ENCODE measurements at places on chromosomes 11 and 22.

- DNase-seq: no peak
Measured at GRCh38 chr11:17612221-17613188, 65.4 kb downstream of the OTOG start.

DNA sequence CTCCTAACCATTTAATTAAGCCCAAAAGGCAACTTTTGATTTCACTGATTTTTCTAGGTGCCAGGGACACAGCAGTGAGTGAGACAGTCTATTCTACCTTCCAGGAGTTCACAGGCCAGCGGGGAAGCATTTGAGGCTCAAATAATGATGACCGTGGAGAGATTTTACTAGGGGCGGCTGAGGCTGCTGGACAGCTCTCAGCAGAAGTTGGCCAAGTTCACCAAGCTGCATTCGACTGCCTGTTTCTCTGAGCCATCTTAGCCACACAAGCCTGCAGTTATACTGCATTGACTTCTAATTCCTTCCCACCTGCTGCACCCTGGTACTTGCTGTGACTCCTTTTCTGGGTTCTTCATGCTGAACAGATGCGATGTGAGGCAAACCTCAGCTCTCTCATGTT, 168.9 kb upstream of the TBCEL start:
- DNase-seq: no peak

DNA sequence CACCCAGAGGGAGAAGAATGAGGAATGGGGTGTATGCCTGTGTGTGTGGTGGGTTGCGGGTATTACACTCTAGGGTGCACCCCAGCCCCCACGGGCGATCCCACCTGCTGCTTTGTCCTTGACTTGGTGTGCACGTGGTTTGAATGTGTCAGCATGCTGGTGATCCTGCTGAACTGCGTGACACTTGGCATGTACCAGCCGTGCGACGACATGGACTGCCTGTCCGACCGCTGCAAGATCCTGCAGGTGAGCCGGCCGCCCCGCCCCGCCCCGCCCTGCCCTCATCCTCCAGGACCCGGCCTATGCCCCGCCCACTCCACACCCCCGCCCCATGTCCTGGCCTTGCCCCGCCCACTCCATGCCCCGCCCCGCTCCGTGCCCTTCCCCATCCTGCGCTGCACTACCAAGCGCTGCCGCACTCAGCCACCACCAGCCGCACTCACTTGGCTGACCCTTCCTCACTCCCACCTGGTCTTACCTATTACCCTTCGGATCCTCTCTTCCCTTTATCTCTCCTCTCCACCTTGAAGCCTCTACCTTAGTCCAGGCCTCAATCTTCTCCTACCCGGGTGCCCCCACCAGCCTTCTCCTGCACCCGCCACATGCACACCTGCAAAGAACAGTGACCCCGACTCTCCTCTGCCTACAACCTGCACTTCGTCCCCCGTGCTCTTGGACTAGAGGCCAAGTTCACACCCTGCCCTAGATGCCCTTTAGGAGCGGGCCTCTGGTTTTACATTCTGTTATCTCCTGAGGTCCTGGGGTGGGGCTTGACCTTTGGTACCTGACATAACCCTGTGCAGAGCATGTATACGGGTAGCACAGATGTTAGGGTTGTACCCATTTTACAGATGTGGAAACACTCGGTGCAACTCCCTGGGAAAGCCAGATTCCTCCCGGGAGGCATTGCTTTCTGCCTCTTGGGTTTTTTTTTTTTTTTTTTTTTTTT, 27.7 kb downstream of the CACNA1I start:
- DNase-seq: no peak

- DNase-seq: peak; percentile 77
Measured at GRCh38 chr11:12079726-12080556, 30.4 kb upstream of the MICAL2 start.

DNA sequence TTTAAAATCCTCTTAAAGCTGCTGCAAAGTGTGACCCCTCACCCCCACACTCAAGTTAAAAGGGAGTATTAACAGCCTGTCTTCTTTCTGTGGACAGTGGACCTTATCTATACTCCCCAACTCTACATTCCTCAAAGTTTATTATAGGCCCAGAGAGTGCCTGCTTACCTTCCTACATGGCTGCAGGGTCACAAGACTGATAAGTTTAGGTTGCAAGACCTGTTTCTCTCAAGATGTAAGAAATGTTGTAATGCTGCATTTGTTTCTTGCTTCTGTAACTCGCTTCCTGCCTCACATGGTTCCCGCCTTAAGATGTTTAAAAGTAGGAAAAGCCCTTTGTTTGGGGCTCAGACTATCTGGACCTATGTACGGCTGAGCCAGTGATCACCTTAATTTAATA, 10.1 kb upstream of the NXPE1 start:
- DNase-seq: no peak

GRCh38 chr22:31585161-31585859, 76.7 kb downstream of the PISD start:
- DNase-seq: peak; percentile 13

GRCh38 chr11:61332281-61332796, 566 bp downstream of the DDB1 start:
- DNase-seq: no peak

DNA sequence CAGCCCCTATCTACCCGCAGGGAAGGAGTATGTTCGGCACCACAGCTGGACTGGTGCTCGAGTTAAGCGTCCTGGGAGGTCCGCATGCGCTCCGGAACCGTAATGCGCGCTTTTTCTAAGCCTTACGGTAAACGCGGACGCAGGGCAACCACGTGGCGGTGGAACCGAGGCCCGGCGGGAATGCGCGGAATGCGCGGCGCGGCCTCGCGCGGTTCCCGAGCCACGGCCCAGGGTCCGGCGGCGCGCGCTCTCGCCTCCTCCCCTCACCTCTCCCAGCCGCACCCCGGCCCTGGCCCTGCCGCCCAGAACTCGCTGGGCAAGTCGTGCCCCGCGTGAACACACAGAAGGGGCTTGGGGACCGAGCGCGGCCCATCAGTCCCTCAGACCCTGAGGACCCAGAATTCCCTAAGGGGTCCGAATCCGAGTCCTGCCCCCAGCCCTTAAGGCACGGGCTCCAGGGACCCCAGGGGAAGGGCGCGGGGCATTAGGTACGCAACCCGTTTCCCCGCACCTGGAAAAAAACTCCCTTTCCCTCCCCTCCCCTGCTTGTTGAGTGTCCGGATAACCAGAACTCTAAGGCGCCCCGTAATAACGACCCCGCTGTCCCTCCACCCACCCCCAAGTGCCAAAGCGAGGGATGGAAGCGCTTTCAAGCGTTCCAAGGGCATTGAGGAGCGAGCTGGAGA, 4.3 kb upstream of the CCND1 start:
- DNase-seq: no peak

GRCh38 chr11:125364121-125364826, 131.8 kb downstream of the FEZ1 start:
- no peak for DNase-seq

DNA sequence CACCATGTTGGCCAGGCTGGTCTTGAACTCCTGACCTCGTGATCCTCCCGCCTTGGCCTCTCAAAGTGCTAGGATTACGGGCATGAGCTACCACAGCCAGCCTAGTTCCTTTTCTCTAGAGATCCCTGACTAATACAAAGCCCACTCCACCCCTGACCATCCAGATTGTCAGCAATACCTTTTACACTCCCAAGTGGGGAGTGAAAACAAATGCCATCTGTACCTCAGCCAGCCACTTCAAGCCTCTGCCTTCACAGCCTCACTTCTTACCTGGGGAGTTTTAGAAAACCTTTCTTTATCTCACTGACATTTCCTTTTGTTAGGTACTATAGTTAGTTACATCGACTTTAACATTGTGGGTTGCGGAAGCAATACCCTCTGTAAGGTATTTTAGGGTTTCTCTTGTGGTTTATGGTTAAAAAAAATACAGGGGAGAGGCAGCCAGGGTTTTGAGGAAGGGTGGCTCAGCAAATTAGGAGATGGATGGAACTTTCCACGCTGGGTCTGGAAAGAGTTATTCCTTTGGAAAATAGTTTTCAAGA, 8.9 kb downstream of the TOM1 start:
- no peak for DNase-seq

- no peak for DNase-seq
Measured at GRCh38 chr22:50460938-50461337, 13.9 kb downstream of the SBF1 start.

- DNase-seq: no peak
Measured at GRCh38 chr11:64120951-64121569, 44.9 kb downstream of the MACROD1 start.

DNA sequence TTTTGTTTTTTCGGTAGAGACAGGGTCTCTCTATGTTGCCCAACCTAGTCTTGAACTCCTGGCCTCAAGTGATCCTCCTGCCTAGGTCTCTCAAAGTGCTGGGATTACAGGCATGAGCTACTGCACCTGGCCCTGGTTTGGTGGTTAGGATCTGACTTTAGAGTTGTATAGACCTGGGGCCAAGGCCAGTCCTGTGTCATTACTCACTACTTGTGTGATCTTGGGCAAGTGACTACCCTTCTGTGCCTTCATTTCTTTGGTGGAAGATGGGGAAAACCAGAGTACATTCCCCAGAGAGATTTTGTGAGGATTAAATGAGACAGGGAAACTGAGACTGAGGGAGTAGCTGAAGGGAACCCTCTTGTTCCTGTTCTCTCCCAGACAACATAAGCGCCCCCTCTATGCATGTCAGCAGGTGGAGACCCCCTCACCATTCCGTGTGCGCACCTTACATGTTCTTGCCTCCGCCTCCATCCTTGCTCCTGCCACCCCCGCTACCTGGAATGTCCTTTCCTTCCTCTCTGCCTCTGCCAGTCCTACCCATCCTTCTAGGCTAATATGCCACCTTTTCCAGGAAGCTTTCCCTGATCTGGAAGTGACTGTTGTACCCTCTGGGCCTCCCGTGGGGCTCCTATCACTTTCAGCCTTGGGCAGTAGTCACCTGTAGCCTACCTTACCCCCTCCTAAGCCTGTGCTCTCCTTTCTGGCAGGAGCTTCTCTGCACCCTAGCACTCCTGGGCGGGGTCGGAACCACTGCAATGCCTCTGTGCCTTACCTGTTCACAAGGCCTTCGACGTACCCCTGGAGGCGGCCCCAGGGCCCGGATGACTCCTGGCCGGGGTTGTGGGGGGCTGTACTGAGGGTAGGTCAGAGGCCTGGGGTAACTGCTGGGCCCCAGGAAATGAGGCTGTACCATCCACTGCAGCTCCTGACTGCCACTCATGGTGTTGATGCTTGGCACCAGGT, 3.9 kb downstream of the FOSL1 start:
- DNase-seq: no peak

DNA sequence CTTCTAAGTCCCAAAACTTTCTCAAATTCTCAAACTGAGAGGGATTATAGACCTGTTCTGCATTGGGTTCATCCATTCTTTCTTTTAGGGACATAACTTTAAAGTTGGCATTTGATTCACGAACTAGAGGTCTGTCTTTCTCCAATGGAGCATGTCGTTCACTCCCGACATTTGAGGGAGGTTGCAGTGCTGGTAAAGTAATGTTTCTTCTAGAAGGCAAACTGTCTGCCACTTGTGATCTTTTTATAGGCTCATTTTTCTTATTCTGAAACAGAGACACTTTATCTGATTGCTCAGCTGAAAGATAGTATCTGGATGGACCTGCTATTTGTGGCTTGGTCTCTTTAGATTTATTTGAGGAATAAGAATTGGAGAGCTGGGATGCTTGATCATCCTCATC, 40.4 kb upstream of the CCDC89 start:
- DNase-seq: no peak

DNA sequence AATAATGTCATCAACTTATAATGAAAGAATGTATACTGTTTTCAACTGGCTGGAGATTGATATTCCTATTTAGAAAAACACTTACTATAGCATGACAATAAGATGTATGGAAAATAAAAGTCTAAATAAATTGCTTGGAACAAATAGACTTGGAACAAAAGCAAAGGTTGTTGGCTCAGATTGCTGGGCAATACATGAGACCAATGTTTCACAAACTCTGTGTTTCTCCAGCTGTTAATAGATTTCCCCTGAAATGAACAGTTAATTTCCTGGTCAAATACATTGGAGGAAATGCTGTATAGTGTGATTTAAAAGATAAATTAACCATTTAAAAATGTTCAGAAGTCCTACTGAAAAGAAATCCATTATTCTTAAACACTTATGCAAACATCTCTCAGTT, 40.1 kb upstream of the CTSC start:
- DNase-seq: no peak

- no peak for DNase-seq
Measured at GRCh38 chr11:27064086-27064485, 23.5 kb downstream of the BBOX1 start.

DNA sequence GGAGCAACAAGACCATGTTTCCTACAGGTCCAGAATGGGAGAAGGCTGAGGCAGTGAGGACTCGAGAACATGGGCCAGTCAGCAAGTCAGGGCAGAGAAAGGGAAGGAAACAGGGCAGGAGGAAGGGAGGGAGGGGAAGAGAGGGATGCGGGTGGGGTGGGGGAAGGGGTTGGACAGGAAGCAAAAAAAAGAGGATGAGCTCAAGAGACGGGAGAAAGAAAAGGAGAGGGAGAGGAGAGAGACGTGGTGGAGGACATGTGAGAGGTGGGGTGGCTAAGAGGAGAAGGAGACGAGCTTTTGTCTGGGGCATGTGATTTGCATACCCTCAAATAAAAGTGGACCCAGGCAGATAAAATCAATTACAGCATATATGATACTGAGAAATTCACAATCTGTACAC, 389.5 kb upstream of the B3GAT1 start:
- DNase-seq: no peak

GRCh38 chr22:49956418-49956770, 4.2 kb upstream of the PIM3 start:
- no peak for DNase-seq

DNA sequence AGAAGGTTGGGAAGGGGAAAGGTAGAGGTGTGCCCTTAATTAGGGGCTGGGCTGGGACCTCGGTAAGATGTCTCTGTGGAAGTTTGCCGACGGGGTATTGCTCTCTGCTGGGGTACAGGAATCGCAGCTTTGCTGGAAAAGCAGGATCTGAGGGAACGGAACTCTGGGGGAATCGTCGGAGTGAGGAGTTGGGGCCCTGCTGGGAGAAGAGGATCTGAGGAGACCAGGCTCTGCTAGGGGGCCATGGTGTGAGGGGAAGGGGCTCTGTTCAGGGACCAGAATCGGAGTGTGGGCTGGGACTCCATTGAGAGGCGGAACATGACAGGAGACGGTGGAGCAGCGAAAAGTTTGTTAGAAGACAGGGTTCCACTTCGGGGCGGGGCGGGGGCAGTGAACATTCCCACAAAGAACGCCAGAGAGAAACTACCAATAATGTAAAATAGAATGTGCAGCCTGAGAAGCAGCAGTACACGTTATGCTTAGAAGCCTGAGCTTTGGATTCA, 456 bp downstream of the AAMDC start:
- no peak for DNase-seq
